H9 (cell line): ENCODE measurements at places on chromosomes 16 and 17.

- DNase-seq: no peak
These were observed 183.3 kb downstream of the LGALS9B start for GRCh38 chr17:20284022-20284421.

GRCh38 chr16:58116081-58116480 lies 13.1 kb downstream of the CFAP20 start:
- no peak for DNase-seq

GRCh38 chr17:55271958-55272710 lies 7.4 kb downstream of the HLF start:
- DNase-seq: no peak

DNA sequence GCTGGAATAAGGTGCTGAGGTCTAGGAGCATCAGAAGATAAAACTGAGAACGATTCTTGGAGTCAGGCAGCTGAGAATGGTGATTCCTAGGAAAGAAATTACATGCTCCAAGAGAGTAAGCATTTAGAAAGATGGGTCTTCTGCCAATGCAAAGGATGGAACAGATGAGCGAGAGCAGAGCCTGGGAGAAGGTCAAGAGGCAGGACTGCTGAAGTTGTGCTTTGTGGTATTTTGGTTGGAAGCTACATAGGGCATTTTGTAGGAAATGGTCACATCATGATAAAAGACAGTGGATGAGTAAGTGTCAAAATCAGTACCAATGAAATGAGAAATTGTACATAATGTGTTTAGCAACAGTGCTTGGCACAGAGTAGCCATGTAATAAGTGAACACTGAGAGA lies 1.4 kb upstream of the CRYM start:
- DNase-seq: no peak

DNA sequence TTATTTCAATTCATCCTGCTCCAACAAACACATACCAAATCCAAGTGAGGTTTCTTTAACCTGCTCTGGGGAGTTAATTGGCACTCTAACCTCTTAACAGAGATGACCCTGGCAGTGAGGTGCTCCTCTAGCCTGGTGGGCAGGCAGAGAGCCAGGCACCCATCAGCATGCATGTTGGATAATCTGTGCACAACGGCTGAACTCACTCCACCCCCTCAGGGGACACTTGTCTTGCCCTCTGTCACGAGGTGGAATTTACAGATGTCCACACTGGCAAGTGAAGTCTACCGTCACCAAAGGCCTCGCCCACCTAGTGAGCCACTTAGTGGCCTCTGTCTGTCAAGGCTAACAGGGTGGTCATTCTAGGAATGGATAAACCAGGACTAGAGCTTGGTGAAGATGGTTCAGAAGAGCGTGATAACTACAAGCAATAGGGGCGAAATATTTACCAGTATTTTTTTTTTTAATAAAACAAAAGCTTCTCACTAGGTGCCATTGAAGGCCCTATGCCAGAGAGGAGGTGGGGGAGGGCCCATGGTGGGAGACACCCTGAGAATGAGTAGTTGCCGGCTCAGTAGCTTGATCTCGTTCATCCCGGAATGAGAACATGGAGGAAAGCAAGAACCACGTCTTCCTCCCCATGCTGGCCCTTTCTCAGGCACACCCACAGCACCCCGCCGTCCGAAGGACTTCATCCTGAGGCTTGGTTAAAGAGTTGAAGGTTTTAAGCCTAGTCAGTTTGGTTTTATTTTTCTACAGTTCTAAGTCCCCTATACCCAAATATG lies 25.2 kb downstream of the PLD6 start:
- DNase-seq: no peak

GRCh38 chr17:75692976-75693375 lies 25.8 kb downstream of the SAP30BP start:
- DNase-seq: no peak

DNA sequence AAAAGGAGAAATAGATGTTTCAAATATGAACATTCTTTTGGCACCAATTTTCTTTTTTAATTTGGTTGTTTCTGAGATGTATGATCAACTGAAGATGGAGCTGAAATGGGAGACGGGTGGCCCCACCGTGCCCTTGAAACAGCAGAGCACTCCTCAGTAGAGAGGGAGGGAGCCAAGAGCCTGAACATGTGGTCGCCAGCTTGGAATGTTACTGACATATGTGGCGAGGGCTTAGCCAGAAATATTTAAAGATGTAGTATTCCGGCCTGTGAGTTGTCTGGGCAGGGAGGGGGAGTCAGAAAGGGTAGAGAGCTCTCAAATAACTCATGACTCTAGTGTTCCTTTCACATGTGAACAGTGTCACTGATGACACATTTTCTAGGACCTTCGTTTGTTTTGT lies 13.3 kb upstream of the MRC2 start:
- DNase-seq: no peak
